Hair follicle dermal papilla cell (primary cell): ENCODE measurements at places on chromosomes 16 and 17. TPM values are rescaled to one million over a fixed set of nuclear protein-coding genes. Genes with fewer than 3 reads are reported as not detected.

The WNT3 gene
- total RNA-seq: 1.8 and 1.9 TPM in 2 replicates

The IGSF6 gene
- not detected in 2 replicates for total RNA-seq

The CX3CL1 gene
- total RNA-seq: 0.32 TPM in 1 of 2 replicates, not detected in the other

The TMEM219 gene
- total RNA-seq: 76.1 and 95.6 TPM in 2 replicates

The TNP2 gene
- total RNA-seq: not detected in 2 replicates

The VMO1 gene
- total RNA-seq: 0.16 TPM in 1 of 2 replicates, not detected in the other

The HBQ1 gene
- not detected in 2 replicates for total RNA-seq

The CCL1 gene
- total RNA-seq: not detected in 2 replicates

The DHRS7C gene
- total RNA-seq: not detected in 2 replicates
